Activated naive CD4-positive, alpha-beta T cell (primary cell): ENCODE measurements at places on chromosomes 4 and X.

DNA sequence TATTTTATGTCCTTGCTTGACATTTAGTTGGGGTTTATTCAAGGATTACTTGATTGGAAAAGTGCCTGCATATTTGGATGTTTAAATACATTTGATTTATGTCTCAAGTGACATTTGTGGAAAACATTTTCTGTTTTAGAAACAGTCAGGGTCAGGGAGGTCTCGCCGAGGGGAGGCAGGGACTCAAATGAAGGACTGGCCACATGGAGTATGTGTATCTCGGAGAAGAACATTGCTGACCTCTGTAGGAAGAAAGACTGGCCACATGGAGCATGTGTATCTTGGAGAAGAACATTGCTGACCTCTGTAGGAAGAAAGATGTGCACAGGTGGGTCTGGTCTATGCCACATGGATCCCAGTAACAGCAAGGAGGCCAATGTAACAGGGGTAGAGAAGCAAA lies 233.6 kb downstream of the TRIML1 start:
- DNase-seq: no peak

DNA sequence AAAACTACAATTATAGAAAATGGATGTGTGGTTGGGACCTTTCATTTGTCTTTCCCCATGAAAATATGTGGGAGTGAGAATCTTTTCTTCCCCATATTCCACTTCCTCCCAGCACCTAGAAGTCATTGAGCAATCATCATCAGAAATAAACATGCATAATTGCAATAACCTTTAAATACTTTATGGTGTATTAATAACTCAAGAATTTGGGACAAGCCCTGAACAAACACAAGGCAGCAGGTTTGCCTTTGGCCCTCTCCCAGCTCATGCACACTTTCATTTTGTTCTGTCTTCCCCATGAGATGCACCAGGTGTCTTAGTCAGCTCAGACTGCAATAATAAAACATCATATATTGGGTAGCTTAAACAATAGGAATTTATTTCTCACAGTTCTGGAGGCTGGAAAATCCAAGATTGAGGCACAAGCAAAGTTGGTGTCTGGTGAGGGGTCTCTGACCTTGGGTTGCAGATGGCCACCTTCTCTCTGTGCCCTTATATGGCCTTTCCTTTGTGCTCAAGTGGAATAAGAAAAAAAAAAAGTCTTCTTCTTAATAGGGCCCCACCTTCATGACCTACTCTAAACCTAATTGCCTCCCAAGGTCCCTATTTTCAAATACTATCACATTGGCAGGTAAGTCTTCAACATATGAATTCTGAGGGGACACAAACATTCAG lies 34.7 kb upstream of the TMEM184C start:
- no peak for DNase-seq

DNA sequence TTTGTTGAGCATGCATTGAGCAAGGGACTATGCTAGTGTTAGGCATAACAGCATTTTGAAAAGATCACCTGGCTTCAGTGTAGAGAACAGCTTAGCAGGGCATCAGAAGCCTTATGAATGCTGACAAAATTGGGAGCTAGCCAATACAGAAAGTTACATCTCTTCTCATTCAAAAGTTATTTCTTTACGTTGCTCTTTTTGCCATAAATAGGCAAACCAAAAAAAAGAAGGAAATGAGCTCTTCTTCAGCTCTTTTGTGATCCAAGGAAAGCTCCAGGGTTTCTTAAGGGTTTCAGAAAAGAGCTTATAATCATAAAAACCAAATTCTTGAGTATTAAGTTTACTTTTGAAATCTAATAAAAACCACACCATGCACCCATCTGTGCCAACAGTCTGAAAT lies 35.2 kb upstream of the LNX1 start:
- no peak for DNase-seq

- DNase-seq: no peak
These were observed at the start of gene SLC6A14 for GRCh38 chrX:116436358-116436816. SLC6A14 (plus strand) TSS chrX:116436606; CDS start chrX:116436710, 104 bp downstream.

DNA sequence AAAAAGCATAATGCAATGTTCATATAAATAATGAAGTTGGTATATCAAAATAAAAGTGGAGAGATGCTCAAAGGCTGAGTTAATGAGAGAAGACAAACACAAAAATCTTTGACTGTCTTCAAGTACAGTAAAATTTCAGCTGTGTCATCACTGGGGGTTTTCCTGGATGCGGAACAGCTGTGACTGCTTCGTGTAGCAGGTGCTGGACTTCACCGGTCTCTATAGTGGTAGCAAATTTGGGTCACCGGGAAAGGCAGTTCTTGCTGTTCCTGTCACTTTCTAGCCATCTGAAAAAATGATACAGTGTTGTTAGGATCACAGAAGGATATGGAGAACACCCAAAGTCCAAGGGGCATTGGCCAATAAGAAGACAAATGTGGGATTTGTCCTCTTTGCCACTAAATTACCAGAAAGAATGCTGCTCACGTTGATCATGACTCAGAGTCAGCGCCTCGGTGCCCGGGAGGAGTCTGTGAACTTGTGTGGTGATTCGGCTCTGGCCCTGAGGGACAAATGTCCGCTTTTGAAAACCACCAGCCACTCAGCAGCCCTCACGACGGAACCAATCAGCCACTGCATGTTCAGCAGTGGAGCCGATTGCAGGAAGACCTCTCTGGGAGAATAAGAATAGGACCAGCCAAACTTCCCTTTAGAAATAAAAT lies 230.1 kb upstream of the FAT1 start:
- DNase-seq: no peak
